Activated naive CD4-positive, alpha-beta T cell (primary cell): ENCODE measurements at places on chromosomes 12 and 14.

DNA sequence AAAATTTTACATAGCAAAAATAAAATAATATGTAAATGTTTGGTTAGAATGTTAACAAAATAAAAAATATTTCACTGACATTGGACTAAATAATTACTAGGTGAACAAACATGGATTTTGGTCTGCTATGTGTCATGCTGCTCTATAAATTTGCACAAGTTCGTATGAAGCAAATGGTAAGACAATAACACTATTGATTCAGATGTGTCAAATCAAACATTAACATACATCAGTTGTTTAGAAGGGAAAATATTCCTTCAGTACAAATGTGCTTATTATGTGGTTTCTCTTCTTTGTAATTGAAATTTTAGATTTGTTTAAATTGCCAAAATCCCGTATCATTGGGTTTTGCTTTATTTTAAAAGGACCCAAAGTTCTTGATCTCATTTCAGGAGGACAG is 46.9 kb downstream of the PAWR start:
- no peak for DNase-seq

DNA sequence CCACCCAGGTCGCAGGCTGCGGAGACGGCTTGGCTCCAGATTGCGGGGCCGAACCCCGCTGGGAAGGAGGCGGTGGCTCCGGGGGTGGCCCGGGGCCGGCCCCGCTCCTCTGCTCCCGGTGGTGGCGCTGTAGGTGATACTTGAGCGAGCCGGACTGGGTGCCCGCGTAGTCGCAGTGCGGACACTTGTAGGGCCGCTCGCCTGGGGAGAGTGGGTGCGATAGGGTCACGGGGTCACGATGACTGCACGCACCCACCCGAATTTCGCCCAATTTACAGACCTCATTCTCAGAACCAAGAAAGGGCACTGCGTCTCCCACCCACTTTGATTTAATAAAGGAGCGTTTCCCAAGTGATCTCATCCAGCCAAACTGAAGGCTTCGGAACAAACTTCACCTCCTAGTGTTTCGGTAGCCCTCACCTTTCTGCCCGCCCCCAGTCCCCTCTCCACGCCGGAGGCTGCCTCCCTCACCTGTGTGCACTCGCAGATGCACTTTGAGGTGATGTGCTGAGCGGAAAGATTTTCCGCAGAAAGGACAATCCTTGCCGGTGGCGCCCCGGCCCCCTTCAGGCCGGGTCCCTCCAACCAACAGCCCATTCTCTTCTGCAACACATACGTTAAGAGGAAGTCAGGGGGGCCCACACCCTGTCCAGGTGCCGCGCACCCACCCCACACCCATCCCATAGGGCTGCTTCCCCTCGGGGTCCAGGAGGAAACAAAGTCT is 7.4 kb downstream of the ZNF219 start:
- no peak for DNase-seq

GRCh38 chr14:72781561-72782508 is 112.1 kb downstream of the DPF3 start:
- DNase-seq, result no peak

- no peak for DNase-seq
Measured at GRCh38 chr12:91857813-91858542, 287.7 kb downstream of the BTG1 start.

GRCh38 chr12:7844116-7844515 is 28.6 kb downstream of the SLC2A14 start:
- DNase-seq, result no peak

GRCh38 chr12:51818566-51819300 is 29.8 kb downstream of the FIGNL2 start:
- DNase-seq, result no peak

- DNase-seq, result no peak
Measured at GRCh38 chr14:74434294-74434693, 8.3 kb upstream of the SYNDIG1L start.

GRCh38 chr12:70451528-70451927 is 85.4 kb downstream of the KCNMB4 start:
- DNase-seq, result no peak

DNA sequence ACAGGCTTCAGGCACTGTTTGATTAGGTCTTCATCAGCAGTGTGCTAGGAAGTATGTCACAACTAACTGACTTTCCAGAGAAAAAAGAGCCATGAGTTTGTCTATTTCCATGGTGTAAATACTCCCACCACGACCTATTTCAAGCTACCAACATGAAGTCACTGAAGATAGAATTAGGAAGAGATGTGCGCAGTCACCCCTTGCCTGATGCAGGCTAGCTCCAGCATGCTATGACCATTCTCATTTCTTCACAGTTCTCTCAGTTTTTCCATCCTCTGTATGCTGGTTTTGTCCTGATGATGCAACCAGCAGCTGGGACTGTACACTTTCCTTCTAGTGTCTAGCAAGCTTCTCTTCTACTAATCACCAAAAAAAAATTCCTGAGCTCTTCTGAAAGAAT is 191.6 kb upstream of the NUDT4 start:
- DNase-seq, result no peak

- no peak for DNase-seq
Measured at GRCh38 chr12:97404543-97404942, 58.1 kb upstream of the RMST start.

DNA sequence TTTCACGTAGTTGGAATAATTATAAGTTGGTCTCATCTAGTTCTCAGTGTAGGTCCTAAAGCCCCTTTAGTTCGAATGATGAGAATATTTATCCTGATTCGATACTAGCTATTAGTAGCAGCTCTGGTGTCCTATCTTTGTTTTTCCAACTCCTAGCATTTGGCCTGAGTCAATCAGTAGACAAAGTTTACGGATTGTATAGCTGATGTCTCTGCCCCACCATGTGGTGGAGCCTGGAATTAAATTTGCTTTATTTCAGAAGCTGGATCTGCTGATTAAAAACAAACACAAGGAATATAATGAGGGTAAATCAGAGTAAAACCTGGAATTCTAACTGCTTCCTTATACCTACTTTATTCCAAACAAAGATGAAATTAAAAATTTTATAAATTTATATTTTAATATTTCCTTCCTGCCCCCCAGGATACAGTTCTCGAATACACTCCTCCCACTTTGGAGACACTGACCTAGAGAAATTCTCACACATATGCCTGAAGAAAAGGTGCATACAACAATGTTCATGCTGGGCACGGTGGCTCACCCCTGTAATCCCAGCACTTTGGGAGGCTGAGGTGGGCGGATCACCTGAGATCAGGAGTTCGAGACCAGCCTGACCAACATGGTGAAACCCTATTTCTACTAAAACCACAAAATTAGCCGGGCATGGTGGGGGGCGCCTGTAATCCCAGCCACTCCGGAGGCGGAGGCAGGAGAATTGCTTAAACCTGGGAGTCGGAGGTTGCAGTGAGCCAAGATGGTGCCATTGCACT is 7.6 kb upstream of the BRMS1L start:
- no peak for DNase-seq

GRCh38 chr12:1171657-1172408 is 180.8 kb downstream of the ERC1 start:
- DNase-seq, result no peak

- DNase-seq, result no peak
Measured at GRCh38 chr14:101461891-101462290, 99.4 kb upstream of the DIO3 start.

DNA sequence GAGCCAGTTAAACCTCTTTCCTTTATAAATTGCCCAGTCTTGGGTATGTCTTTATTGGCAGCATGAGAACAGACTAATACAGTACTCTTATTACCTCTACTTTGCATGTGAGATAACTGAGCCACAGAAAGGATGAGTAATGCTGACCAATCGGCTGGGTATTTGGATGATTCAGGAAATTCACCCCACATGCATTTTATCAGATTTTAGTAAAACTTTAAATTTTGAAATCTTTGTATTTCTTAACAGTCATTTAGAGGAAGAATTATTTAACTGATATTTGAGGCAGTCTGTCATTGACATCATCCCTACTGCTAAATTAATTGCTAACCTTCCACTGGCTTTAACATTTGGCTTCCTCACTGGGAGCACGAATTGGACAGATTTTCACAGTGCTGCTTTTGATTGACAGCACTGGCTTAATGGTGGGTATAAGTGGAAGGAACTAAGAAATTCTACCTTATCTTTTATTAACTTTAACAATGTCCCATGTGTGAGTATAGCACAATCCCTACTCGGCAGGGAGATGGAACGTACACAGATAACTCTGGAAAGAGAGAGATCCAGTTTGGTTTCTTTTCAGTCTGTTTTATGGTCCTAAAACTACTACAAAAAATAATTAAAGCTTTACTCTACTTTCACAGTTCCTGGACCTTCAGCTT is 261.0 kb downstream of the DACT1 start:
- no peak for DNase-seq

GRCh38 chr12:108320507-108321293 is 18.4 kb downstream of the CMKLR1 start:
- DNase-seq, result no peak

- DNase-seq, result no peak
Measured at GRCh38 chr12:39395866-39396265, 47.1 kb downstream of the KIF21A start.

DNA sequence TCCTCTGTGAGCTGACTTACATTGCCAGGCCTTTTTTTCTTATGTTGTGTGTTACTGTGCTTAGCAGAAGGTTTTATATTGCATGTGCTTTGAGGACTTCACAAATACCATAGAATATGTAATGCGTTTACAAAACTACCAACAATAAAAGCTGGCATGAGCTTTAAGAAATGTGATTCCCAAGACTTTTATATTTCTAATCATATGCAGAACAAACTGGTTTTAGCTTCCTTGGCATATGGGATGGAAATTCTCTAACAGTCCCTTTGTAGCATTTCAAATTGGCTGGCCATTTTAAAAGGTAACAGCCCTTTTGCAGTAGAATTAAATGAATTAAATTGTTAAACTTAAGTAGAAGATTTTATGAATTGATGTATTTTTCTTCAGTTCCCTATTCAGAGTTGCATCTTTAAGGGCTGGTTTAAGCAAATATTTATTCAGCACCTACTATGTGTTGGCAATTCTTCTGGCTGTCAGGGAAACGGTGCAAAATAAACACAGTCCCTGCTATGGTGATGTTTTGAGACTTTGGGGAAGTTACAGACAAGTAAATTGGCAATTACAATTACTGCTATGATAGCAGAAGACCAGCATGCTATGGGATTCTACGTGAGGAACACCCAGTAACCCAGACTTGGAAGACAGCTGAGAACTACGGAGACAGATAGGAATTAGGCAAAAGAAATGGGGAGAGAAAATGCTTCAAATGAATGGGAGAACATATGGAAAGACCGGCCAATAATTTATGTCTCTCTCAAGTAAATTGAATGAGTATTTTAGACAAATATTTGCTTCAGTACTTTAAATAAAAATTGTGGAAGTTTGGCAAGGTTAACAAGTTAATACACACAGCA is 446.4 kb downstream of the EGLN3 start:
- DNase-seq, result no peak

DNA sequence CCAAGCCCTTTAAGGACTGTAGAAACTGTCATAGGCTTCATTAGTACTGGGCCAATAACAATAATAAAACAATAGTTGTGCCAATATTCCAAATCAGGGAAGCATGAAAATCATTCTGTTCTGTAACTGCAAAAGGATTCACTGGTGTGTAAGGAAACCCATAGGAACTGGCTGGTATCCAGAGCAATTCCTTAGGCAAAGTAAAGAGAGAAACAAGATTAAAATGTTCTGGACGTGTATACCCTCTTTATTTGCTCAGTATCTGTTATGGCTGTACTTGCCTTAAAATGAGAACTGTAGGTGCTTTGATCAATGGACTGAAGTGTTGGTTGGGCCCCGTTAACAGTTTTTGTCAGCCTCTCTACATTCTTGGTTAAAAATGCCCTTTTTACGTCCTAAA is 72.4 kb upstream of the STAC3 start:
- no peak for DNase-seq

DNA sequence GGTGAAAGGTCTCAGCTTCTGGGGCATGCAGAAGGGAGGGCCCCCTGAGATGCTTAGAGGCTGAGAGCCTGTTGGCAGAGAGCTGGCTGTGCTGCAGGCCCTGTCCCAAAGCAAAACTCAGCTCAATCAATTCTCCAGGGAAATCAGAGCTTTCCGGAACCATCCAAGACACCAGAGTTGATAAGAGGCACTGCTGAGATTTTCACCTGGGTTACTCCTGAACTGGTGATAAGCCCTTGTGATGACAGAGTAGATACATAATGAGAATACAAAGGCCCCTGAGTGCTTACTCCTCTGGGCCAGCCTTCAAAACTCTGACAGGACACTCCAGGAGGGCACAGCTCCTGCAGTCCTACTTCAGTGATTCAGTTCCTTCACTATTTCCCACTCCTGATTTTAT is 63.9 kb downstream of the ARL6IP4 start:
- DNase-seq, result no peak

DNA sequence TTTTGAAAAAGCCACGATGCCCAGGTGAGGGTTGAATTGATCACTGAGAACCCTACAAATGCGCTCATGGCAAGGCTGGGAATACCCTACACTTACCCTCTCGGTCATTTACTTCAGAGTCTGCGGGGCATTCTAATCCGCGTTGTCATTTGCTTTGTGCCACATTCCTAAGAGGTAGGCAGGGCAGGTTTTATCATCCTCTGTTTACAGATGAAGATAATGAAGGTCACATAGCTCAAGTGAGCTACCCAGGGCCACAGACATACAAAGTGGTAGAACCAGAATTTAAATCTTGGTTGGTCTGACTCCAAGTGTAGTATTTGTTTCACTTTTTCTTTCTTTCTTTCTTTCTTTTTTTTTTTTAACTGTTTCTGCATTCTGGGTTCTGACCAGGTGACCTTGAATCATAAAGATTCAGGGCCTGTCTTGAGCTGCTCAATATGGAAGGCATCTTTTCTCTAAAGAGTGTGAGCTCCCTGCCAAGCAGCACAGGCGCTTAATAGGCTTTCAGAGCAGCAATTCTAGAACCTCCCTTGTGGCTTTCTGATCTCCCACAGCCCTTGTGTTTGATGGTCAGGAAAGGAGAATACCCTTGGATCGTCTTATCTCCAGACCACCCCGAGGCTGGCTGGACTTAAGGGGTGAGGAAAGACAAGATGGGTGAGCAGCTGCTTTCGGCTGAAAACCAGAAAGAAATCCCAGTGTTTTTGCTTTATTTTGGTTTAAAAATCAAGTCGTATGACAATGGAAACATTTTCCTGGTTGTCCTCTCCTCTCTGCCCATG is 662 bp upstream of the BATF start:
- no peak for DNase-seq

DNA sequence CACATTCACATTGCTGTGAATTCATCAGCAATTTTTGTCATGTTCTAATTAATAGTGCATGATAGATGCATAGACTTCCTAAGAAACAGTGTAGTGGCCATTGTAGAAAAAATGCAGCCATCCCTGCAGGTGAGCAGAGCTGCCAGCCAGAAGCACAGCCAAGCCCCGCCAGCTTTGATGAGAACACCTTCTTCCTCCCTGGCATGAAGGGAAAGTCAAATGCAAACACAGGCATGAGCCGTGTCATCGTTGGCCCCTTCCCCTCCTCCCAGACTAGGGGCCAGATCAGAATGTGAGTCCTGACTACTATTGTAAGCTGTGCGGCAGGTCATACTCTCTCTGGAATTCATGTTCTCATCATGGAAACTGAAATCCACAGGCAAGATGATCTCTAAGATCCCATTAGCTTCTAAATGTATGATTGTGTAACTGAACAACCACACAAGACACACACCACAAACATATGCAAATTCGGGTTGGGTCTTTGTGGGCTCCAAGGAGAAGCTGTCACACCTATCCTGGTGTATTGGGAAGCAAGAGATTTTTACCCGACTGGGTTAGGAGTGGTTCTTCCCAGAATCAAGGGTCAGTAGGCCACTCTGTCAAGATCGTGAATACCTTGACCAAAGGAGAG is 2.8 kb upstream of the AQP2 start:
- DNase-seq, result no peak

GRCh38 chr12:5511644-5512600 is 80.0 kb downstream of the NTF3 start:
- DNase-seq, result no peak

GRCh38 chr12:122949816-122950675 is 16.2 kb downstream of the ABCB9 start:
- DNase-seq, result no peak
